ENCODE measurements at places on chromosomes 11 and 22.

DNA sequence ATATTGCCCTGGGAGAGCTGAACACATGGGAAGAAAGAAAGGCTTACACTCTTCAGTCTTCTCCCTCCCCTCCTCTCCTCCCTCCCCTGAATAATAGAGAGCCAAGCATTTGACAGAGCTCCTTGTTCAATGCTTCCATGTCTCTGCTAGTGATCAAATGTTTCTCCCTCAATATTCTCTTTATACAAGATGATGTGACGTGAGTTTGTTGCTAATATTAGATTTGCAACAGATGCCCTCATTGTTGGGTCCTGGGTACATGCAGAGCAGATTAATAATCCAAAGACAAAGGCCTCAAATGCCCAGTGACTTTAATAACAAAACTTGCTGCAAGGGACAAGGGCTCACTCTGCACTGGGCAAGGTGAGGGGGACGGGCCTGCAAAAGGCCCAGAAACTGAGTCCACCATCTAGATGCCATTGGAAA, 7.1 kb upstream of the ENDOD1 start:
- DNase-seq: no peak

- no peak for DNase-seq
These were observed 20.7 kb upstream of the IZUMO1R start for GRCh38 chr11:94283678-94284077.

DNA sequence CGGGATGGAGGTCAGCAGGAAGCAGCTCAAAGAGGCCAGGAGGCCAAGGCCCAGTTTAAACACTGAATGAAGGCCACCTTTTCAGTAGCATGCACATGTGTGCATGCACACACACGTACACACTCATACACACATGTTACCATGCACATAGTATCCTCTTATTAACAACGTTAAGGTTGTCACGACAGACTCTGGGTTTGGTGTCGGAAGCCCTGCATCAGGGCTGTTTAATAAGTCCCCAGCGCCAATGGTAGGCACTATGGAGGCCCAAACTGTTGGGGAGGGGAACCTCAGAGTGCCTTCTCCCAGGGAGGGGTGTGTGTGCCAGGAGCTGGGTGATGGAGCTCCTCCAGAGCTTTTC, 39.5 kb upstream of the ADA2 start:
- no peak for DNase-seq

DNA sequence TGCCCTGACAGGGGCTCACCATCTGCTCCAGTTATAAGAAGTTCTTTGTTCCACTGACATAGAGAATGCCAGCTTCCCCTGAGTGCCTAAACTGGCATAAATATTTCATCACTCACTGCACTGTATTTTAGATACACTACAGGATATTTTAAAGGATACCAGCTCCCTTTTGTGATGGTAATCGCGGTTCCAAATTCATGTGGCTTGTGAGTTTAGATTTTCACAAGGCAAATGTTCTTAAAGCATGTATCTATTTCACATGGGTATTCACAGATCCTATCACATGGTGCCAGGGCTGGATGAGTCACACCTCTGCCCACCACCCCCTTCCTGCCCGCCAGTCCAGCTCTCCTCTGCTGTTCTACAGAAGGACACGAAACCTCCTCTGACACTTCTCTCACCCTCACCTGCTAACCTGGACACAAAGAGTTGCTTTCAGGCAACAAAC, 105.5 kb downstream of the KCNC1 start:
- no peak for DNase-seq

GRCh38 chr11:118804094-118804493, 13.1 kb upstream of the DDX6 start:
- no peak for DNase-seq
